ENCODE measurements at places on chromosomes 7 and 10.

DNA sequence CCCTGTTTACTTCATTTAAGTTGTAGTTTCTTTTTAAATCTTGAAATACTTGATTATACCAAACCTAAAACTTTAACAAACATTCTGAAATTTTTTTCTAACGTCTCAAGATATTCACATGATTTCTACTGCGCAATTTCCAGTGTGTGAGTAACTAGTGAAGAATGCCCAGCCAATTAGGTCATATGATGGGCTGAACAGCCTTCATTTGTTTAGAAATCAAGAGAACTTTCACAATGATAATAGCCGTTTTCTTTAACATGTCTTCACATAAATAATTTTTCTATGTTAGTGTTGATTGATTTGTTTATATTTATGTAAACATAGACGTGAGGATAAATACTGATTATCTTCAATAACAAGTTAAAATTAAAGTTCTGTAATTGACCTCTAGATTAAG, 21.8 kb downstream of the STAM start:
- DNase-seq: no peak

DNA sequence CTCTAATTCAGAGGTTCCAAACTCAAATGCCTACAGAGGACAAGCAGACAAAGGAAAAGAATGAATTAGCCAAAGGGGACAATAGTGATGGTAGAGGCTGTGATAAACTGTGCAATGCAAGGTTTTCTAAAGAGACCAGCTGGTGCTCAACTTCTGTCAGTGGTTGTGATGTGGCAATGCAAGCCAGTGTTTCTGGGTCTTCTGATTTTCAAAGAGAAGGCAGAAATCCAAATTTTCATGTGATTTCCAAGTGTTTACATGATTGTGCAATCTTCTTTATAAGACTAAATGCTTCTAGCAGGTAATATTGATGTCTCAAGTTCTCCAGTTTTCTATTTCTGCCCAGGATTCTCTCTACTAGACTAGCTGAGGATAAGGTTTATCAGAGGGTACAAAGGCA, 135.9 kb downstream of the PCDH15 start:
- no peak for DNase-seq

- no peak for DNase-seq
Observed at GRCh38 chr7:73683788-73684693, 644 bp downstream of the BUD23 start.

GRCh38 chr7:6175645-6176044, 96.8 kb downstream of the CYTH3 start:
- DNase-seq: no peak

- DNase-seq: no peak
Observed at GRCh38 chr7:151869455-151869854, 7.5 kb downstream of the PRKAG2 start.

DNA sequence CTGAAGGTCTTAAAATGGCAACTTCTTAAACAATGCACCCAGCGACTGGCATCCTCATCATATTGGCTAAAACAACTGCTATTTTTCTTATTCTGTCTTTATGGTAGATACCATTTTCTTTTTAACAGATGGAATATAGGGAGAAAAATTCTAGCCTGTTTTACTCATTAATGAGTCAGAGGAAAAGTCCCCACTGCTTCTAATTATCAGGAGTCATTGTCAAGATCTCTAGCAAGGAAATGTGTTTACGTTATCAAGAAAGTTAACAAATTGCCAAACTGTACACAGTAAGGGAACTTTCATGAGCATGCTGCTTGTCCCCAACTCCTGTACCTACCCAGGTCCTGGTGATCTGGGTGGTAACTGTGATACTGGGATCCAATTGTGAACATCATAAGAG, 117.7 kb upstream of the KIAA1217 start:
- DNase-seq: no peak

- no peak for DNase-seq
Observed at GRCh38 chr10:128971374-128972035, 495.5 kb upstream of the MGMT start.

DNA sequence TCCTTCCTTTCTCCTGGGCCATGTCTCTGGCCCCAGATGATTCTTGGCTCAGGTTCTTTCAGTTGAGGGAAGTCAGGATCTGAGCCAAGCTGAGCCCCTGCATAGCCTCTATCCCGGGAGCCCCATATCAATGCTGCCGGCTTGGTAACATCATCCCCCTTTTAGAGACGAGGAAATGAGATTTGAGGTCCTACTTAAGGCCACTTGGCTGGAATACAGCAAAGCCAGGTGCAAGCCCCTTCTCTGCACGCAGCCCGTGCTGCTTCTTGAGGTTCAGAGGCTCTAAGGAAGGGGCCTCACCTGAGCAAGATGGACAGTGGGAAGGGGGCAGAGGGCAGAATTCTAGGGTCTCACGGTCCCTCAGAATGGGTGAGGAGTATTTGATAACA, 2.4 kb upstream of the IRF5 start:
- DNase-seq: no peak

DNA sequence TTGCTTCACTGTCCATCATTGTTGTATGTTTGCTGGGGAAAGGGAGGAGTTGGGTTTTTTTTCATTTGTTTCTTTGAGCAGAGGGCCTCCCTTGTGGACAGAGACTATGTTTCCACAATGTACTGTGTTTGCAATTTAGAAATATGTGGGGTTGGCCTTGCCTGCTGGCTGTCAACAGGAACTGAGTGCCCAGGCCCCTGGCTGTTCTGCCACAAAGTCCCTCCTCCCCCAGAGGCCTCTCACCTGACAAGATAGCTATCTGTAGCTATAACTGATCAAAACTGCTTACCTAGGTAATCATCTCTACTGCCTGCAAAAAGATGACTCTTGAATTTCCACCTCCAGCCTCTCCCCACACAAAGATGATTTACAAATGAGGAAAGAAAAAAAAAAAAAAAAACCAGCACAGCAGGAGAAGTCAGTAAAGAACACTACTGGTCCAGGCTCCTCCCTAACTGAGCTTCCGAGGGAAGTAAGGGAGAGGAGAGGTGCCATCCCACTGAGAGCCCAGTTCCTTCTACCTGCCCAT, 121.8 kb downstream of the SGMS1 start:
- peak; percentile 33 for DNase-seq

DNA sequence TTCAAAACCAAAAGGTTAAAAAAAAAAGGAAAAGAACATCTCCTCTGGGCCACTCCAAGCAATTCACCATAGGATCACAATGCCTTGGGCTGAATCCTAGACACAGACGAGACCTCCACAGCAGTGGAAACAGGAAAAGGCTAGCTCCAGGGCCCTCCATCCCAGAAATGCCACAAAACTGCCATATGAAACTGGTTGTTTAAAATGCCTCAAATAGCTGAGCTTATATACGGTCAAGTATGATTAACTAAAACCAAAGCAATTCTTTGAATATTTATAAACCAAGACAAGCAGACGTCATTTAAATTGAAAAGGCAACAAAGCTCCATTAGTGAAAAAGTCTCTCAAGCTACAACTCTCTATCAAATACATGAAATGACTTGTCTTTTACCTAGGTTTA, 63.1 kb downstream of the DOCK4 start:
- no peak for DNase-seq

DNA sequence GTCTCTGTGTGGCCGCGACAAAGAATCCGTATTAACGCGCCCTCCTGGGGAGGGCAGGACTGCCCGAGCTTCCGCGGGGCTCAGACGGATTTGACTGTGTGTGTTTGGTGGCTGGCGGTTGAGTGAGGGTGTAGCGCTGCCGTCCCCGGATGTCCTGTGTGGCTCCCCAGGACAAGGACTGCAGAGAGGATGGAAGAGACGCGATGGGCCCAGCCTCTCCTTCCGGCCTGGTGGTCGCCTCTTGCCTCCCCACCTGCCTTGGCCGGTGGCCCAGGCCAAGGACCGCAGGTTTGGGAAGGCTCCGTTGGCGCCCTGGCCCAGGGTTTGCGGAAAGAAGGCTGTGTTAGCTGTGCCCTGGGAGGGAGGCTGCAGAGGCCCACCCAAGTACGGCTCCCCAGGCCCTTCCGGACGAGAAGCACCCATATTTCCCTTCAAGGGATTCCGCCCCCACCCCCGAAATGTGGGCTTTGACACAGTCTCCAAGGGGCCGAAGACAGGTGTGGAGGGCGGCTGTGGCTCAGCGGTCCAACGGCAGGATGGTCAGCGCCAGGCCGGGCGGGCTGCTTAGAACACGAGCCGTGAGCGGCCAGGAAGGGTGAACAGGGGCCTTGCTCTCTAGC, 2.3 kb downstream of the UNCX start:
- peak; percentile 72 for DNase-seq

GRCh38 chr7:35316549-35316948, 62.6 kb upstream of the TBX20 start:
- DNase-seq: no peak

GRCh38 chr7:851204-851603, 18.9 kb downstream of the SUN1 start:
- no peak for DNase-seq

GRCh38 chr10:92655426-92655825, 34.3 kb upstream of the HHEX start:
- DNase-seq: no peak
